ENCODE measurements at places on chromosomes 6 and 20.

DNA sequence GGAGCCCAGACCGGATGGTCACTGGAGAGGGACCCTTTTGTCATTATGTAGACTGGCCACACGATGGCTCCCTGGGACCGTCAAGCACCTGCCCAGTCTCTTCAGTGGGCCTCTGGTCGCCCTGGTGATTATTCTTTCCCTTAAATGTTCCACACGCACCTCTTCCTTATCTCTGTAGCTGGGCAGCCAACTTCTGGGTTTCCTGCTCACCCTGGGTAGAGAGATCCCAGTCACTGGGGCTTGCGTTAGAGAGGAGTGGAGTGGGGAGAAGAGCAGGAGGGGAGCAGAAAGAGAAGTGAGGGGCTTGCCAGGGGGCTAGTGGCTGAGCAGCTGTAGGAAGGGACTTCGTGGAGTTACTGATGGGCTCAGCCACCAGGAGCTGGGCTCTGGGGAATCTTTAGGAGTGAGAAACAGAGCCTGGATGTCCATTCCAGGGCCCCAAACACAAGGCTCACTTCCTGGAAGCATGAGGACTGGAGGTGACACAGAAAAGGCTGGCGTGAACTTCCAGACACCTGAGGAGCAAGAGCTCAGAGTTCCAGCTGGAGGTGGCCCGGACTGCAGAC is 150.1 kb downstream of the DHX35 start:
- peak; percentile 37 for DNase-seq

DNA sequence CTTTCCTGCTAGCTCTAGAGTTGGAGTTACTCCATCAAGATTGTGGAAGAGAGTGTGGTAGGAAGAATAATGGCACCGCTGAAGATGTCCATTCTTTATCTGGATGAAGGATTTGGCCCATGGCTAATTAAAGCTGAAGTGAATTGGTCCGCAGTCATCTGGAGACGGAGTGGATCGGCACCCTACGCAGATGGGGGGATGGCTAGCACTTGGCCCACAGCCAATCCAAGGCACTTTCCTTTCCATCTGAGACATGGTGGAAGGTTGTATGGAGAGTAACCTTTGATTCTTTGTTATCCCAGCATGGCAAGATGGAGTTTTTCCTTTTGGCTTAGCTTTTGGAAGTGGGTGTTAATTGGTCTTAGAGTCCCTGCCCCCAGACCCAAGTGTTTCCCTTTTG is 88.3 kb downstream of the JPH2 start:
- DNase-seq, result no peak

GRCh38 chr6:157530126-157530525 is 149.1 kb downstream of the ZDHHC14 start:
- no peak for DNase-seq

GRCh38 chr6:123619156-123619555 is 17.6 kb downstream of the TRDN start:
- DNase-seq, result no peak

DNA sequence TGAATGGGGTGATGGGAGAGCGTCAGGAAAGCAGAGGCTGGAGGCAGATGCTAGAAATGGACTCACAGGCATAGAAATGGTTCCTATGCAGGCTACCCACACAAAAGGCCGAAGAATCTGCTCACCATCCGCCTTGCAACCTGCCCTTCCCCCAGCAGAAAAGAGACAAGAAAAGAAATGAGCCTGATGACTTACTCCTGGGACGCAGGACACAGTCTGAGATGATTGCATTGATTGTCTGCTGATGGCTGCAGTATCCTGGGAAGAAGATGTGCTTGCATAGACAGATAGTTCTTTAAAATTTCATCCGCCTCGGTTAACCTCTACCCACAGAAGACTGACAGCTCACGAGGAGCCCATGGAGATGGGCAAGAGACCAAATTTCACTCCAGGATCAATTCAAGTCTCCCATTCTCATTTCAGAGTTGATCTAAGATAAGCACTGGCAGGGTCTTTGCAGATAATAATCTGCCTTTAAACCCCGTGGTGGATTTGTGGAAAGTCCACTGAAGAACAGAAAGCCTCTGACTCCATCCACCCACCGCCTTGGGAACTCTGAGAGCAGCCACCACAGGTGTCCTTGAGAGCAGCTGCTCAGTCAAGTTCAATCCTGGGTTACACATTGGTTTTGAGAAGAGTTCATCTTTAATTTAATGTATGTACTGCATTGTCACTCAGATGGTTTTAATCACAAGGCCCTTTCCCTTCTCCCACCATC is 7.2 kb downstream of the AGPAT4 start:
- no peak for DNase-seq

DNA sequence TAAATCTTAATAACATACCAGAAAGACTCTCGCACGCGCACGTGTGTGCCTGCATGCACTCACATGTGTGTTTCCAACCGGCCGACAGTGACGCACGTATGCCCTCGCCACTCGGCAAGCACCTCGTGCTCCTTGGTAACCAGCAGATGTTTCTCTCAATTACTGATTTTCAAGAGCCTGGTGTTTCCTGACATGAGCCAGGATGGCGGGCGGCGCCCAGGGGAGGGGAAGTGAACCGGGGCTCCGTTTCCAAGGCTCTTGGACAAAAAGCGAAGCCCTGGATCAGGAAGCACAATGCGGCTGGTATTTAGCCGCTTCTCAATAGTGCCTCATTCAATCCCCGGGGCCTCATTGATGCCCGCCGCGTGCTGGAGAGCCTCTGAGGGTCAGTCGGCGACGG is 37.7 kb downstream of the PMEPA1 start:
- DNase-seq, result no peak

Data from NCI-H345 (cell line).